Esophagus squamous epithelium (tissue), 5 donors: ENCODE measurements at places on chromosomes 6 and 20.

DNA sequence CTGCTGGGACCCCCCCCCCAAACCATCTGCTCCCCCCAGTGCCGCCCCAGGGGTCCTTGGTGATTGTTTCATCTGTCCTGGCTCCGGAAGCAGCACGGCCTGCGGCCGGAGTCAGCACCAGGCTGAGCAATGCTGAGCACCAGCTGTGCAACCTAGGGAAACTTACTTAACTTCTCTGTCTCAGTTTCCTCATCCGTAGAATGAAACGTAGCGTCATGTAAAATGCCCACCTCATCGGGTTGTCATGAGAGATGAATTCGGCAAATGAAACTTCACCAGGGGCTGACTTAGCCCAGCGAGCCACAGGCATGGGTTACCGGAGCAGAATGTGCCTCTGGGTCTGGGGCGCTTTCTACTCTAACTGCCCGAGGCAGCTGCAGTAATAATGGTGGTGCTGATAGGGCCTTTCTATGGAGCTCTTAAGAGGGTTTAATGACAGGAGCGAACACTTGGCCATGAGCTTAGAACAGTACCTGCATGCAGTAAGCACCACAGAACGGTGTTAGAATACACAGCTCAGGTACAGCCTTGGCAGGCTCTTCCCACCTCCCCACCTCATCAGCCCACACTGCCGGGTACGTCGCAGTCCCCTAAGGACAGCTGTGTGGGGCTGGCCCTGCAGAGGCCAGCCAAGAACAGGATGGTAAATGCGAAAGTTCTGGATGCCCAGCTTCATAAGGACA, 1.7 kb downstream of the THBS2 start:
- no peak for DNase-seq

DNA sequence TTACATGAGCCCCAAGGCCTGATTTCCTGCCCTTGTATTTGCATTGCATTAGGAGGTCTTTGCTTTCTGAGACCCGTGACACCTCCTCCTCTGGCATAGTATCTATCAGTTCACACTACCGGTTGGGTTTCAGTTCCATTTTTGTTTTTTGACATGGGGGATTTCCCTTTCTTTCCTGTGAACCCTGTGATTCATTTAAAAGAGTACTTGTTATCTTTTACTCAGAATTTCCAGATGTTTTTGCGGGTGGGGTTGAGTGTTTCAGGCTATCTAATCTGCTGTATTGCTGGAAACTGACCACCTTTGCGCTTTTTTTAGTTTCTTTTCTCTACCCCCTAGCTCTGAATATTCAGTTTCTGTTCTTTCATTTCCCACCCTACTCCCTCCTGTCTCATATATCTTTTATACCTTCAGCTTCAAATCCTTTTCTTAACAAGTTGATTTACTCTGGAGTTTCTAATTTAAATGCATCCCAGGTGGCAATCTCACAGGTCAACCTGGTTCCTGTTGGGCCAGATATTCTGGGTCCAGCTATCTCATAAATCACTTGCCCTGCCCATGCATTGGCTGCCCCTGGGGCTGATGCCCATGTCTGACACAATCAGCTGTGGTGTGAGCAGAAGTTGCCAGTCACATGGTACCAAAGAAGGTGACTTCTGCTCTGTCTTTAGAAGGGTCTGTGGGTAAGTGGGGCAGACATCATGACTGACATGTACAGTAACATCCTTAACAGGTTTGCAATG, 14.3 kb upstream of the NCOA3 start:
- no peak for DNase-seq

DNA sequence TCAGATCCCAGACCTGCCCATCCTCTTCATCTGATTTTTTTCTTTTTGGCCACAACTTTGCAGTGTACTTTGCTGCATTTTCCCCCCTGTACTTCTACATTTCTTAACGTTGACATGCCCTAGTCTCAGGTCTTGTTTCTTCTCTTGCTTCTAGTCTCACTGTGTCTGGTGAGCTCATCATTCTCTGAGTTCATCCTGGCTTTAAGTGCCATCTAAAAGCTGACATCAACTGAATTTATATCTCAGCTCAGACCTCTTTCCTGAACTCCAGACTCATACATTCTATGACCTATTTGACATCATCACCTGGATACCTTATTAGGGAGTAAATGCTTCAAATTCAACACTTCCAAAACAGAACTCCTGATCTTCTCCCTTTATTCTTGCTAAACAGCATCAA, 48.9 kb downstream of the TINAG start:
- no peak for DNase-seq

- DNase-seq: no peak
Observed at GRCh38 chr6:87070741-87071140, 24.2 kb downstream of the CGA start.
